ENCODE measurements at places on chromosomes 6 and 20.

GRCh38 chr6:67558985-67559384 is 1076.1 kb upstream of the ADGRB3 start:
- no peak for DNase-seq

GRCh38 chr6:156190270-156190669 is 586.9 kb upstream of the ARID1B start:
- DNase-seq = no peak

GRCh38 chr6:46476301-46476700 is 14.9 kb downstream of the RCAN2 start:
- no peak for DNase-seq

DNA sequence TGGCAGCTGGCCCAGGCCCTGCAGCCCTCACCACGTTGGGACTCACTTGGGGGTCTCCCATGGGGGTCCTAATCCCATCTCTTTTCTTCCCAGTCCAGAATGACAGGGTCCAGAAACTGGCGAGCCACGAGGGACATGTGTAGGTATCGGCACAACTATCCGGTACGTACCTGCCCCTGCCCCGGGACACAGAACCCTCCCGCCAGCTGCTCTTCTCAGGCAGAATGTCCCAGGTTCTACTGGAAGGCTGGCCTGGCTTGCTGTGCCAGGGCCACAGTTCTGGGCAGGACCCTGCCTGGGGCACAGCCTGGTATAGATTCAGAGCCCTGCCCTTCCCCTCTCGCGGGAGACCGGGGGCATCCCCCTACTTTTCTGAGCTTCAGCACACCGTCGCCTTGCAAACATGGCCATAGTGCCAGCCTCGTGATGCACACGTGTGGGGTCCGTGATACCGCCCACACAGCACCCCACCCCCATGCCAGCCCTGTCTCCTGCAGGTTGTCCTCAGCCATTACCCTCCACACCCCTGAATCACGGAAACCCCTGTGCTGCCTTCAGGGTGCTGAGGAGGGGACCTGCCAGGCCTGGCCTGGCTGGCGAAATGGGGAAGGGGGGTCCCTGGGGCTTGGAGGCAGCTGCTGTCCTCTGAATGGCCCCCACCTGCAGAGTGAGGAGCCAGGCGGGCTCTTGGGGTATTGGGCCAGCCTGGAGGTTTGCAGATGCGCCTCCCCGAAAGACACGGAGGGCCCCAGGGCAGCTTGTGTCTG is 3.0 kb downstream of the OGFR start:
- DNase-seq = no peak

- no peak for DNase-seq
These were observed 64.5 kb upstream of the TASP1 start for GRCh38 chr20:13703265-13703664.

DNA sequence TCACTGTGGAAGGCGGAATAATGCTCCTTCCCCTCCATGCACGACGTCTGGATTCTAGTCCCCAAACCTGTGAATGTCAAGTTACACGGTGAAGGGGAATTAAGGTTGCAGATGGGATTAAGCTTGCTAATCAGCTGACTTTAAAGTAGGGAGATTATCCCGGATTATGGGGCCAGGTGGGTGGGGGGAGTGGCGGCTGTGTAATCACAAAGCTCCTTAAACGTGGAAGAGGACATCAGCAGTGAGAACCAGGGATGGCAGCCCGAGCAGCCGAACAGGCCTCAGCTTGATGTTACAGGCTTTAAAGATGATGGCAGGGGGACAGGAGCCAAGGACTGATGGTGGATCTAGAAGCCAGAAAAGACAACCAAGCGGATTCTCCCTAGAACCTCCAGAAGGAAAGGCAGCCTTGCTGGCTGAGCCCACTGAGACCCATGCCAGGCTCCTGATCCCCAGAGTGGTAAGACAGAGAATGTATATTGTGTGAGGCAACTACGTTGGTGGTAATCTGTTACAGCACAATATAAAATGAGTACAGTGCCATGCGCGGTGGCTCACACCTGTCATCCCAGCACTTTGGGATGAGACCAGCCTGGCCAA is 117.5 kb downstream of the SCML4 start:
- no peak for DNase-seq

DNA sequence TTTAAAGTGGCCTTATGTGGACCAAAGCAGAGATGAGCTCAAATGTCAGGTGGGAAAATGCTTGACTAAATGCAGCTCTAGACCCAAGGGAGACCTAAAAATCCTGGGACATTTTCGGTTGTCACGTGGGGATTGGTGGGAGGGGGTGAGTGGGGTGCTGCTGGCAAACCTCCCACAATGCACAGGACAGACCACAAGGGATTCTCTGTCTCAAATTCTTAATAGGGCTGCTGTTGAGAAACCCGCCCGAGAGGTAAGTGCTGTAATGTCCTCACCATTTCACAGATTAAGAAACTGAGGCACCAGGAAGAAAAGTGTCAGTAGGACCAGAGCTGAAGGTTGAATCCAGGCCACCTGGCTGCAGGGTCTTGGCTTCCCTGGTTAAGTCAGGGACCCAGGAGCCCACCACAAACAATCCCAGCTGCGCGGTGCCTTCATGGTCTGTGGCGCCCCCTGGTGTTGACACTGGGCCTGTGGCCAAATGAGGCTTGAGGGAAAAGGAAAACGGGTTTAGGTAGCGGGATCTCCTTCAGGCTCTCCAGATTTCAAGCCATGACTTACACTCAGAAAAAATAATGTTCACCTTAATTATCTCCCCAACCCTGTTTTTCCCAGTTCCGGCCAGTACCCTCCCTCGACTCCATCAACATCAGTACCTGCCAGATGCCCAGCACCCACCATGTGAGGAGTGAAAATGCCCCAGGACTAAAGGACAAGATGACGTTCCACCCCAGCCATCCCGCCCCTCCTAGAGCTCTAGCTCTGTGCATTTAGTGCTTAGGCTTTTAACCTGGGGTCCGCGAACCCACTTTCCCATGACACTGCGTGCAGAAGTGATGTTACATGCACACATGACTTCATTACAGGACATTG is 7.2 kb downstream of the HLA-G start:
- DNase-seq = peak; percentile 17

- no peak for DNase-seq
These were observed 13.8 kb downstream of the RNF144B start for GRCh38 chr6:18400831-18401446.

DNA sequence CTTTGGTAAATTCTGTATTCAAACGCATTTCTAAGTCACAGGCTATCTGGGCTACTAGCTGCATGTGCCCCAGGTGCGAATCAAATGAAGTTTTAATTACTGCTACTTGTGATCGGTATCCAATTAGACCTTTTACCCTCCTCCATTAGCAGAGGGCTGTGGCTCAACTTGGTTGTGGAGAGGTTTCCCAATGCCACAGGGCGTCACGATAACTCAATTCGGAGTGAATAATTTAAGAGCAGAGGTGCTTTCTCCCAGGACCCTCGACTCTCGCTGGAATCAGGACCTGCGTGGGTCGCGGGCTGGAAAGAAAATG is 640 bp downstream of the SAYSD1 start:
- DNase-seq = no peak

DNA sequence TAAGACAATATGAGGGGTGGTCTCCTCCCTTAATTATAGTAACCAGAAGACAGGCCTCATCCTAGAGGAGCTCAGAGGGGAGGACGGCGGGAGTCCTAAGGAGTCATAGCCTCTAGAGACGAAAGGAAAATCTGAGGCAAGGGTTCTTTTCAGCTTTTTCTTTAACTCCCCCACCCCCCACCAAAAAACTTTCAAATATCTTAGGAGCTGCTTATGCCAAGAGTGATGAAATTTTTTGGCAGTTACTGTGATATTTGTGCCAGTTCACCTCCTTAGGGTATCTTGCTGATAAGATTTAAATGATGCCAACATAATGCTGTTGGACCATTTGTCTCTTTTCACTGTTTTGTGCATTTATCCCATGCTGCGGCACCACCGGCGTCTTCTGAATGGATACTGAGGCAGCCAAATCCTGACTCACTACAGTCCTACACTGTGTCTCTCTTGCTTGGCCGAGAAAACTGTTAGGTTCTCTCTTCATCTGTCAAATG is 44.5 kb upstream of the DSE start:
- DNase-seq = no peak

GRCh38 chr6:146574211-146574610 is 24.6 kb upstream of the ADGB start:
- DNase-seq = no peak

DNA sequence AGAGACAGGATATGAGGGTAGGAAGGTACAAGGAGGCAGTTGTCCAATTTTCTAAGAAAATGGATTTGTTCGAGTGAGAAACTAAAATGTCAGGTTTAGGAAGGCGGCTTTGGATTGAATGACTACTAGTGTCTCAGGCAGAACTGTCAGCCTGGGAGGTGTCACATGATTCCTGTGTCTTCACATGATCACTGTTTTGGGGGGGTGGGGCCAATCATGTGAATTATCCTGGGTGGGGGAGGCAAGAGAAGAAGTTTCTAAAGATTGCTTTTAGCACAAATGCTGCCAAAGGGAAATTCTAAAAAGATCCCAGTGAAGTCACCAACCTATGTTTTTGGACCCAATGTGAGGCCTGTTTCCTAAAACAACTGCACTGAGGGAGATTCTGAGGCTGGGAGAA is 2.3 kb downstream of the SIRPA start:
- no peak for DNase-seq

DNA sequence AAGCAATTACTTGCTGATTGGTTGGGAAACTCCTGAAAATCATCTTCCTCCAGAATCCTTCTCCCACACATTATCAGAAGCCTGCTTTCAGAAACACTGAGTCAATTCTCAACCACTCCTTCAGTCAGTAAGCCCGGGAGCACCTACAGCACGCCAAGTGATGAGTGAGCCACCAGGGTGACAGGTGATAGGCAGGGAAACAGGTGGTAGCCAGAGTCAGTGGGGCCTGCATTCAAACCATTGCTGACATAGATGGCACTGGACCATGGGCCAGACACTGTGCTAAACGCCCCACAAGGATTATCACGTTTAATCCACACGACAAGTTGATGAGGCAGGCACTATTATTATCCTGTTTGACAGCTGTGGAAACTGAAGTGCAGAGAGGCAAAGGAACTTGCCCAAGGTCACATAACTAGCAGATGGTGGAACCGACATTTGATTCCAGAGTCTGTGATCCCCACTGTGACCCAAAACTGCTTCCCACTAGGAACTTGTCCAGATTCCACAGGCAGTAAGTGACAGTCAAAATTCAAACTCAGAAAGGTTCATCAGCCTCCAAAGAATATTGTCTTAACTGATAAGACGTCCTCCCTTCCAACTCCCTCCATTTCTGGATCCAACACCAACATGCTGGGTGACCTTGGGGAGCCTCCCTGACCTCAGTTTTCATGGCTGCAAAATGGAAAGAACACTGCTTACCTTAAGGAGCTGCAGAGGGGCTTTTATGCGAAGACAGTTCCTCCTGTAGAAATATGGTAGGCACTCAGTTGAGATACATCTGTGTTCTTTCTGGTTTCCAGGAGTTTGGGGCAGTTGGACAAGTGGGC is 23.9 kb upstream of the TOP1 start:
- peak; percentile 42 for DNase-seq

DNA sequence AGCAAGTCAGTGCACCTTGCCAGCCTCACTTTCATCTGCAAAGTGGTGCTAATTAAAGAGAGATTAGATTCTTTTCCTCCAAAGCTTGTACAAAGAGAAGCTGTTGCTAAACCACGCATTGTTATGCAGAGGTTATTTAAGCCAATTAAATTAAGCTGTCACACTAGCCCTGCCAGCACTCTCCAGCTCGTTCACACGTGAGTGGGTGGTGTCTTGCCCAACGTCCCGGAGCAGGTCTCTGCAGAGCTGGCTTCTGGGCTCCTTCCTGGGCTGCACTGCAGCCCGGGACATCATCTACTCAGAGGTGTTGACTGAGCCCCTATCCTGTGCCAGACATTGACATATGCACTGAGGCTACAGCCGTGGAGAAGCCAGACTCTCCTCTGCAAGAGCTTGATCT is 401.6 kb upstream of the SULF2 start:
- DNase-seq = peak; percentile 87

GRCh38 chr20:55159230-55159629 is 683.8 kb downstream of the DOK5 start:
- no peak for DNase-seq

GRCh38 chr6:116101302-116101718 is 657 bp downstream of the NT5DC1 start:
- DNase-seq = no peak

DNA sequence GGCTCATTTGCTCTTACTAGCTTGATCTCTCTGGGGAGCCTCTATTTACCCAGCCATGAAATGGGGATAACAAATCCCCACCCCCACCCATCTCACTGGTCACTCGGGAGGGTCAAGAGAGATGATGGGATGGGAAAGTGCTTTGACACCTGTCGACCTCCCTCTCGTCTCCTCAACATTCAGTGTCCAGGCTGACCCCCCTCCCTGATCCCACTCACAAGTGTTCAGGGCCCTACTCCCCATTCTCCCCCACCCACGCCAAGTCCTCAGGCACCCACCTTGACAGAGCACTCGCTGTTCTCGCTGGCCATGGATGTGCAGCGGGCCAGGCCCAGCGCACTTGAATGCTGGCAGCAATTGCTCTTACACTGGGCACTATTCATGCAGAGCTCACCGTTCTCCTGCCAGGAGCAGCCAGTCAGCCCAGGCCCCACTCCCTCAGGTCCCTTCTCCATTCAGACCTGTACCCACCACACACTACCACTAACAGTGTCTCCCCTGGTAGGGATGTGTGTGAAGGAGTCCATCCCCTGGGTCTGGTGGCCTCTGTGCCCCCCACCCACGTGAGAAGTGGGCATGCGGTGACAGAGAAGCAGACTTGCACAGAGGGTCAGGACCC is 1.6 kb downstream of the CLPS start:
- no peak for DNase-seq

GRCh38 chr6:97665446-97665845 is 382.4 kb upstream of the MMS22L start:
- no peak for DNase-seq

DNA sequence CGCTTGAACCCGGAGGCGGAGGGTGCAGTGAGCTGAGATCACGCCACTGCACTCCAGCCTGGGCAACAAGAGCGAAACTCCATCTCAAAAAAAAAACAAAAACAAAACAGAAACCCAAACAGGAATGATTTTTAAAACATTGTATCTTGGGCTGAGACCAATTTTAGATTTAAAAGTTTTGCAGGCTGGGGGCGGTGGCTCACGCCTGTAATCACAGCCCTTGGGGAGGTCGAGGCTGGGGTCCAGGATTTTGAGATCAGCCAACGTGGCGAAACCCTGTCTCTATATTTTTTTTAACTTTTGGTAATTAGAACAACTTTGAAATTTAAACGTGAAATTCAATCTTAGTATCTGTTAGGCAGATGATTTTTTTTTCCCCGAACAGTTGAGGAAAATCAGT is 70.5 kb downstream of the AKAP12 start:
- no peak for DNase-seq

DNA sequence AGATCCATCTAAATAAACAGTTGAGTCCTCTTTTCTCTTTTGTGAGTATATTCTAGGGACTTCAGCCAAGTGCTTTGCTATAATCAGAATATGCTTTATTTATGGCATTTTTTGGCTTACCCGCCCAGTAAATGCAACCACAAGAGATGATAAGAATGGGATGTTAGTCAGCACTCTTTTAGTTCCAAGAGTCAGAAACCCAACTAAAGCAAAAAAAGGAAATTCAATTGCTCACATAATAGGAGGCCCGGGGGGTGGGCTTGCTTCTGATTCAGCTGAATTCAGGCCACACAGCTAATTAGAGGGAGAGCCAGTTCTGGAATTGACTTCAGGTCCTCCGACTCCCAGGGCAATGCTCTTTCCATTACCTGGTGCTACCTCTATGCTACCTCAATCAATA is 250.6 kb downstream of the FARS2 start:
- DNase-seq = no peak
